ENCODE measurements at places on chromosomes 5 and 9.

- DNase-seq, result no peak
Observed at GRCh38 chr9:124303762-124304161, 46.0 kb downstream of the NEK6 start.

GRCh38 chr5:112594095-112594850, 143.4 kb upstream of the APC start:
- no peak for DNase-seq

DNA sequence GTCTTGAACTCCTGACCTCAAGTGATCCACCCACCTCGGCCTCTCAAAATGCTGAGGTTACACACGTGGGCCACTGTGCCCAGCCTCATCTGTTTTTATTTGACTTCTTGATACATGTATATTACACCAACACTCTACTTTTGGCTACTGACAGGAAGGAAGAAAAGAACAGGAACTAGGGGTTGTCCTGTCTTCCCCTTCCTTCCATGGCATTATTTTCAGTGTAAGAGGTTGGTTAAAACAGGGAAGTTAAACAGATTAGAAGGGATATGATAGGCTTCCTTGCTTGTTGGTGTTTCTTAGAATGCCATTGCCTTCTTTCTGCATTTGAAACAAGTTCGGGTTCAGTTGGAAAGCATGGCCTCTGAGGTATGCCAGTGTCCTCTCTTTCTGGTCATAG, 312.8 kb downstream of the NDUFS4 start:
- DNase-seq, result no peak

- DNase-seq, result no peak
Observed at GRCh38 chr5:4882186-4882585, 257.9 kb upstream of the ADAMTS16 start.

- no peak for DNase-seq
Observed at GRCh38 chr9:115976781-115977180, 176.8 kb upstream of the PAPPA start.

DNA sequence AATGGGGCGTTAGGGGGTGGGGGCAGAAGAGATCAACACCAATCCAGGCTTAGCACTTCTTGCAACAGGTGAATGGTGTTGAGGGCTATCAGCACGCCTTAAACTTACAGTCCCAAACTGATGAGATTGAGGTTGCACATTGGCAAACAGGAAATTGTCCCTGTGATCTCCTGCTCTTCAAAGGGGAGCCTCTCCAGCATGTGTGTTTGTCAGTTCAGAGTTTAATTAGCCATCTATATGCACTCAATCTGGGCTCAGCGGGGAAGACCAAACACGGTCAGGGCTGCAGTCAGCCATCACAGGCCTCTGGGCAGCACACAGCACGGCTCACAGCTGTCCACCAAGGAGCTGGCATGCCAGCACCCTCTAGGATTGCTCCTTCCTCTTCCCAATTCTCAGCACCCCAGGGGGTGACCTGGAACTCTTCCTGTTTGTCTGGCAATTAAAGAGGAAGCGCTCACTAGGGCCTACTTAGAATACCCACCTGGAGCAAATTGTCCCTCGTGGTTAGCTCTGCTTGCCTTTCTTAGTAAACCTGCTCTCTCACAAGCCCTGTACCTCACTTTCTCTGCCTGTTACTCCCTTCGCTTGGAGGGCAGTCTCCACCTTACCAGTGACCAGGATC, 217.4 kb downstream of the SLIT3 start:
- DNase-seq, result no peak

GRCh38 chr5:39465843-39466242, 41.1 kb upstream of the DAB2 start:
- no peak for DNase-seq

- no peak for DNase-seq
Observed at GRCh38 chr5:137891849-137892248, 2.6 kb downstream of the PKD2L2 start.

- no peak for DNase-seq
Observed at GRCh38 chr9:77882294-77882693, 149.3 kb downstream of the GNAQ start.

GRCh38 chr9:114953959-114954358, 23.6 kb upstream of the TNFSF8 start:
- no peak for DNase-seq

DNA sequence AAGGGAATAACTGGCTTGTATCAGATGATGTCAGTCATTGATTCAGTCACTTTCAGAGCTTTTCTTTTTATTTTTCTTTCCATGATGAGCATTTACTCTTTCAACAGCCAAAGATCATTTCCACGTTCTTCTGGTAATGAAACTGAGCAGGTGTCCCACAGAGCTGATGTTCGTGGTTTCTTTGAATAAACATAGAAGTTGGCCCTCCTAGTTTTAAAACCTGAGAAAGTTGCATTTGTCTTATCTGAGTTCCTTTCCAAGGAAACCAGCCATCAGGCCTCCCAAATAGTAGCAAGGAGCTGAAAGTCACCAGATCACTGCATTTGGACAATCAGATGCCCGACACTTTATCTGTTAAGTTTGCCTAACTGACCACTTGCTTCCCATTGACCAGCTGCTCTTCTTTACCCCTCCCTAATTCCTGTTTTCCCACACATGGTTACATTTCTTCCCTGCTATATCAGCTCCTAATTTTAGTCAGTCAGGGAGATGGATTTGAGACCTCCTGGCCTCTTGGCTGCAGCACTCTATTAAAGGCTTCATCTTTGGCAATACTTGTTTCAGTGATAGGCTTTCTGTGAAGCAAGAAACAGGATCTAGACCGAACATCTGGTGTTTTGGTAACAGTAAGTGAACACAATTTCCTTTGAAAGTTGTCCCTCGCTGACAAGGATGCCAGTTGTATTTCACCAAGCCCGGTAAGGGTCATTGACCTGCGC, 420.8 kb downstream of the CHSY3 start:
- no peak for DNase-seq

DNA sequence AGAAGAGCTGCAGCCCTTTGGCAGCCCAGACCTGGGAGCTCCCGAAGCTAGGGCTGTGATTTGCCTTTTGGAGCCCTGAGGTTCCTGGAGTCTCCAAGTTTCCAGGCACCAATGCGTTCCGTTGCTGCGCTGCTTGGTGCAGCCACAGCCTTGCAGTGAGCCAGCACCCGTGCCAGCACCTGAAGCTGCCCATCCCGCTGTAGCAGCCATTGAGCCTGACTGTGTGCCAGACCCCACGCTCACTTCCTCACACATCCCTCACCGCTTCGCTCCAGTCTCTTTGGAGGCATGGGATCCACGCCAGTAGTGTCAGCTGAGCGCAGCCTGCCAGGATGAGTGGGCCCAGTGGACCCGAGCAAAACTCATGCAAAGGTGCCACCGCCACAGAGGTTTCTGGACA, 22.5 kb upstream of the C9orf72 start:
- no peak for DNase-seq
